Left lobe of liver (tissue), 2 donors: ENCODE measurements at places on chromosomes 3 and 15. TPM values are rescaled to one million over a fixed set of nuclear protein-coding genes. Genes with fewer than 3 reads are reported as not detected.

GRCh38 chr3:151903501-151903991 lies 30.1 kb downstream of the SUCNR1 start:
- DNase-seq, result no peak

- DNase-seq, result no peak
These were observed 89.4 kb downstream of the RFTN1 start for GRCh38 chr3:16423947-16424673.

- DNase-seq, result no peak
These were observed 281.4 kb upstream of the CTDSPL start for GRCh38 chr3:37580237-37580636.

DNA sequence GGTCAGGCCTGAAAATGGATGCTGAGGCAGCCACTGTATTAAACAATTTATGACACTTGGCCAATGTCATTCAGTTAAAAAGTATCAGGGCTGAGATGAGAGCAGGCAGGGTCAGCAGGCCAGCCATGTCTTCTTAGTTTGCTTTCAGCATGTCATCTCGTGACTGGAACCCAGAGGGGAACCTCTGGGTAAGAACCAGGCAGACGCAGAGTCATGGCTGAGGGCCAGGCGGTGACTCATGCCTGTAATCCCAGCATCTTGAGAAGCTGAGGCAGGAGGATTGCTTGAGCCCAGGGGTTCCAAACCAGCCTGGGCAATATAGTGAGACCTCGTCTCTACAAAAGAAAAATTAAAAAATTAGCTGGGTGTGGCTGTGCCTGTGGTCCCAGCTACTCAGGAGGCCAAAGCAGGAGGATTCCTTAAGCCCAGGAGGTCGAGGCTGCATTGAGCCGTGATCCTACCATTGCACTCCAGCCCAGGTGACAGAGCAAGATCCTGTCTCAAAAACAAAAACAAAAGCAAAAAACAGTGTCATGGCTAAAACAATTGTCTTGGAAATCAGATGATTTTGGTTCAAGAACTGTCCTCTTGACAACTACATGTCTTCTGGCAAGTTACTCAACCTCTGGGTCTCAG lies 11.7 kb downstream of the BCL2L10 start:
- peak; percentile 53 for DNase-seq

DNA sequence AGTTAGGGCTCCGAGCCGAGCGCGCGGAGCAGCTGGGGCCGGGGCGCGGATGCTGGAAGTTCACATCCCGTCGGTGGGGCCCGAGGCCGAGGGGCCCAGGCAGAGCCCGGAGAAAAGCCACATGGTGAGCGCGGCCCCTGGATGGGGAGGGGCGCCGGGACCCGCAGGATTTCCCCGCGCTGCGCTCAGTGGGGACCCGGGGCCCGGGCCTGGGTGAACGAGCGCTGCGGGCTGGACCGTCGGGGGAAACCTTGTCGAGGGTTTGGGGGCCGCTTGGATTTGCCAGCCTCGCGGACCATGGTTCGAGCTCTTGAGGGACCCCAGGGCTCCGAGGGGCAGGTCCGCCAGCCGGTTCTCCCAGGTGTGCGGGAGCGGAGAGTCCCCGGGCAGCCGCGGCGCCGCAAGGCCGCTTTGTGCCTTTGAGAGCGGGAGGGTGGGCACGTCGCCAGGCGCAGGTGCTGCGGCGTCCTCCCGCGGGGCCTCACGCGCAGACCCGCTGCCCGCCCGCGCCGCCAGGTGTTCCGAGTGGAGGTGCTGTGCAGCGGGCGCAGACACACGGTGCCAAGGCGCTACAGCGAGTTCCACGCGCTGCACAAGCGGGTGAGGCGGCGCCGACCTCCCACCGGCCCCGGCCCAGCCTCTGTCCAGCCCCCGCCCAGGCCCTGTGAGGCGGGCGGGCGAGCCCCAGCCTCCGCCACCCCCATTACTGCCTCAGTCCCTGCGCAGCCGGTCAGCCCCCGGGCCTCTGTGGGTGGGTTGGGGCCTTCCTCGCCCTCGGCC lies at the start of gene SNX22:
TSS of gene SNX22 (plus strand) at position 5 of the 780 bp plus-strand sequence. CDS start at position 50, 45 bp downstream.
- no peak for DNase-seq

GRCh38 chr3:178063461-178063860 lies 472.8 kb upstream of the KCNMB2 start:
- no peak for DNase-seq

DNA sequence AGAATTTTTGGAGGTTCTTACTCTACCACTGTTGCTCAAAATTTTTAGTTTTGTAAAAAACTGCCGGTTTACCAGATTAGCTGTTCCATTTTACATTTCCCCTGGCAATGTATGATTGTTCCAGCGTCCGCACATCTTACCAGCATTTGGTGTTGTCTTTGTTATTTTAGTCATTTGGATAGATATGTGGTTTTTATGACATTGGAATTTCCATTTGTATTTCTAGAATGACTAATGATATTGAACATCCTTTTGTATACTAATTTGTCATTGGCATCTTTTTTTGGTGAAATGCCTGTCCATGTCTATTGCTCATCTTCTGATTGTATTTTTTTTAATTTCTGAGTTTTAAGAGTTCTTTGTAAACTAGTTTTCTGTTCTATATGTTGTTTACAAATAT lies 28.5 kb downstream of the LRRC28 start:
- no peak for DNase-seq

- DNase-seq, result no peak
These were observed 417.0 kb upstream of the AGTR1 start for GRCh38 chr3:148280623-148281242.

DNA sequence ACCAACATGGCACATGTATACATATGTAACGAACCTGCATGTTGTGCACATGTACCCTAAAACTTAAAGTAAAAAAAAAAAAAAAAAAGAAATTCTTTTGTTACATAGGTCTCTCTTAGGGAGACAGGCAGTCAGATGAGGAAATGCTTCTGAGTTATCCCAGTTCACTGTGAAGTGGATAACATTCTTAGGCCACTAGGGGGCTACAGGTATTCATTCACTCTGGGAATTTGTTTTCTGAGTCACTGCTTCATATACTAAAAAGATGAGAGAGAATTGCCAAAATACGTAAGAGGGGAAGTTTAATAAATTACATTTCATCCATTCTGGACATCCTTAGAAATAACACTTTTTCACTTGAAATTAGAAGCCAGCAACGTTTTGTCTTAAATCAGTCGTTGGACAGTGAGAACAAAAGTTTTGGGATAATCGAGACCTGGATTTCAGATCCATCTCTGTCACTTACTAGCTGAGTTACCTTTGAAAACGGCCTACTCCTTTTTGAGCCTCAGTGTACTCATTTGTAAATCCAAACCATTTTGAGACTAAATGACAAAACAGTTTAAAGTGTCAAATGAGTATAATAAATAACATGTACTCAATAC lies 738.4 kb upstream of the ALCAM start:
- DNase-seq, result no peak

GRCh38 chr3:149555927-149556326 lies 81.4 kb downstream of the TM4SF4 start:
- no peak for DNase-seq

SAMD7 gene
- not detected for total RNA-seq

HRH1 gene
- total RNA-seq, result 0.50 TPM

HES1 gene
- 21.3 TPM for total RNA-seq

TMCO5A gene
- total RNA-seq, result not detected

GUCA1C gene
- not detected for total RNA-seq

MPI gene
- 33.4 TPM for total RNA-seq

FHIT gene
- total RNA-seq, result 5.1 TPM

ALS2CL gene
- total RNA-seq, result 24.2 TPM

NDN gene
- 2.9 TPM for total RNA-seq
